ENCODE measurements at places on chromosomes 11 and 22.

GRCh38 chr11:66068923-66069714, 953 bp upstream of the PACS1 start:
- DNase-seq = peak; percentile 80

DNA sequence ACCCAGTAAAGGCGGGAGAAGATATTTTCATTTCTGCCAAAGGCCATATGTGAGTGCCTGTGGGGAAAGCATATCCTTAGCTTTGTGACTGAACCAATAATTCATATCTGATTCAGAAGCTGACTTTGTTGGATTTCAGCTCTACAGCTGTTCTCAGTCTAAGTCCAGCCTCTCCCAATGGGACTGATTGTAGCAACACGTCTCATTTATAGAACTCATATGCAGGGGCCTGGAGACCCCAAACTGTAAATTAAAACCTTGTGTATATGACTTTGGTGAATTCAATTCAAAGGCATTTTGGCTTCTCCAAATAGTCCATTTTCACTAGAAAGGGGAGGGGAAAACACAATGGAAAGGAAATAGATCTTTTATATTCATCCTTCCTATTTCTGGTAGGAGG, 250.4 kb upstream of the SORL1-AS1 start:
- DNase-seq = no peak

DNA sequence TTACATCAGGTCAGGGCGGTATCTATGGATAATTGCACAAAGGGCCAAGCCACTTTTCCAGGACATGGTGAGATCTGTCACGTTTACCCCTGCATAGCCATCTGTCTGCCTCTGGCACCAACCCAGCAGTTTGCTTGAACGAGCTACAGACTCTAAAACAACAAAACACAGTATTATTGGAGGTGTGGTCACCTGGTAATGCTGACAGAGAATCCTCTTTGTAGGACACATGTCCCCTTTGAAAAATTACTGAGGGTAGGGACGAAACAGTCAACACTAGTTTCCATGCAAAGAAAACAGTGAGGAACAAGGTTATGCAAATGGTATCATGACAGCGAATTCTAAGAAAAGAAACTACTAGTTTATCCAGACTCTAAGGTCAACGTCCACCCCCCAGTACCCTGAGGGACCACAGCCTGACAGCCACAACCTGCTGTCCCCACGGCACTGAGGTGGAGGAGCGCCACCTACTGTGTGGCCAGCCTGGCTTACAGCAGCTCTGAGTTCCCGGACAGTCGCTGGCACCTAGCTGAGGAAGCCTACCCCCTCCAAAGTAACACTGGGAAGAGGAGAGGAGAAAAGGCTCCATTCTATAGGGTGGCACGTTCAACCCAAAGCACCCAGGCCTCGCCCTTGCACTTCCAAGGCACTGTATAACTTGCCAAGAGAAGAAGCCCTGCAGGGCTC, 117.4 kb upstream of the BID start:
- no peak for DNase-seq

GRCh38 chr22:37118083-37118482, 8.6 kb upstream of the TMPRSS6 start:
- DNase-seq = no peak

DNA sequence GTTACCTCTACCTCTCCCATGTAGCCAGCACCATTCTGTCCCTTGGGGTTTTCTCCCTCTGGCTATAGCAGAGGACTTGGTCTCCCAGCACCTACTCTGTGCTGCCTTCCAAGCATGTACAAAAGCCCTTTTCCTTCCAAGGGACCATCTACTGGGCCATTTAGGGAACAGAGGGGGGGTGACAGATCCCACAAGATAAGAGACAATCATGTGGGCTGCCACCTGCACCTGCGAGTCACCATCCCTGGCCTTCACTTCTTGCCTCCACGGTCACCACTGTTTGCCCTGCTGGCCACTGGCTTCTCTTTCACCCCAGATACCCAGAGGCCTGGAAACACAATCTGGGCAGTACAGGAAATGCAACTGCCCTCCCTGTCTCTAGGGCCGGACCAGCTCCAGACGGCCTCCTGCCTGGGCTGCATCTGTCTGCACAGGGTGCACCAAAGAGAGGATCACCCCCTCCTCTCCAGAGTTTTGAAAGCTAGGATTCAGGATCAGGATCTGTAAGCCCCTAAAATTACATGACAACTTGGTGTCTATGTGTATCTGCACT, 160.8 kb upstream of the NECTIN1 start:
- no peak for DNase-seq

DNA sequence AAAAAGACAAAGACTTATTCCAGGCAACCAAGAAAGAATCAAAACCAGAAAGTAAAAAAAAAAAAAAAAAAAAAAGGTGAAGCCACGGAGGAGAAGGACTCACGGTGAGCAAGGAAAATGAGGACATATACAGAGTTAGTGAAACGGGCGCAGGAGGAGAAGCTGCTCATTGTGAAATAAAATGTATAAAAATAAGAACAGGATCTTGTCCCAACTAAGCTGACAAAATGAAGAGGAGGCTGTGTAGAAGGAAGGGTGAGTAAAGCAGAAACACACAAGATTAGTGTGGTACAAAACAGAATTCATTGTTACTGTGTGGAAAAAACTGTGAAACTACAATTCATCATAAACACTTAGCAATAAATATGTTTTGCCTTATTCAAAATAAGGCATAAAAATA, 7.6 kb downstream of the IL17REL start:
- no peak for DNase-seq

DNA sequence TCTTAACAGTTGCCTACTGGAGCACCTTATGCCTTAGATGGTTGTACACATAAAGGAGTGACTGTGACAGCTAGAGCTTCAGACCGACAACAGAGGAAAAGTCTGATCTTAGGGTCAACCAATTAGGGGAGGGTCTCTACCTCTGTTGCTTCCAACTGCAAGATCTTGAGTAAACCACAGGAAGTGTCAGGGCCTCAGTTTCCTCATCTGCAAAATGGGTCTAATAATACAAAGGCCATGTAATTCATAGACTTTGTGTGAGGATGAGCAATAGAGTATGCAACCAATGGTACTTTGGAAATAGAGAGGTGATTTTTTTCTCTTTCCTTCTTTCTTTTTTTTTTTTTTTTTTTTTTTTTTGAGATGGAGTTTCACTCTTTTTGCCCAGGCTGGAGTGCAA, 16.4 kb upstream of the ANO1 start:
- no peak for DNase-seq

GRCh38 chr11:85875505-85875904, 20.3 kb downstream of the CCDC83 start:
- peak; percentile 75 for DNase-seq

- no peak for DNase-seq
Observed at GRCh38 chr22:24112188-24112587, 69.1 kb upstream of the SUSD2 start.

DNA sequence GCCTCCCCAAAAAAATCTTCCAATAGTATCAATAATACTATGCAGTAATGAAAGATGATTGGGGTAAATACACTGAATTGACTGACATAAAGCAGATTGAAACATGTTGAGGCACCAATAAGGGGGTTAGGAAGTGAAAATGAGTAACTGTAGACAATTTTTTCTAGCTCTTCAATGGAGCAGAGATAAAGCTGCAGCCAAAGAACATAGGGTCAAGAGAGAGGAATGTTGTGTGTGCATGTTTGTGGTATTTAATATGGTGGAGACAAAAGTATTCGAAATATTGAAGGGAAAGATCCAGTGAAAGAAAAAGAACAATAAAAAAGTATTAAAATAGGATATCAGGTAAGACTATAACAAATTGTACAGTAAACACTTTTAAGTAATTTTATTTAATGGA, 450.0 kb upstream of the CCDC179 start:
- DNase-seq = peak; percentile 77

- DNase-seq = no peak
Observed at GRCh38 chr11:13091373-13091772, 82.3 kb downstream of the RASSF10 start.

GRCh38 chr11:26043665-26044064, 288.3 kb upstream of the ANO3 start:
- DNase-seq = no peak

DNA sequence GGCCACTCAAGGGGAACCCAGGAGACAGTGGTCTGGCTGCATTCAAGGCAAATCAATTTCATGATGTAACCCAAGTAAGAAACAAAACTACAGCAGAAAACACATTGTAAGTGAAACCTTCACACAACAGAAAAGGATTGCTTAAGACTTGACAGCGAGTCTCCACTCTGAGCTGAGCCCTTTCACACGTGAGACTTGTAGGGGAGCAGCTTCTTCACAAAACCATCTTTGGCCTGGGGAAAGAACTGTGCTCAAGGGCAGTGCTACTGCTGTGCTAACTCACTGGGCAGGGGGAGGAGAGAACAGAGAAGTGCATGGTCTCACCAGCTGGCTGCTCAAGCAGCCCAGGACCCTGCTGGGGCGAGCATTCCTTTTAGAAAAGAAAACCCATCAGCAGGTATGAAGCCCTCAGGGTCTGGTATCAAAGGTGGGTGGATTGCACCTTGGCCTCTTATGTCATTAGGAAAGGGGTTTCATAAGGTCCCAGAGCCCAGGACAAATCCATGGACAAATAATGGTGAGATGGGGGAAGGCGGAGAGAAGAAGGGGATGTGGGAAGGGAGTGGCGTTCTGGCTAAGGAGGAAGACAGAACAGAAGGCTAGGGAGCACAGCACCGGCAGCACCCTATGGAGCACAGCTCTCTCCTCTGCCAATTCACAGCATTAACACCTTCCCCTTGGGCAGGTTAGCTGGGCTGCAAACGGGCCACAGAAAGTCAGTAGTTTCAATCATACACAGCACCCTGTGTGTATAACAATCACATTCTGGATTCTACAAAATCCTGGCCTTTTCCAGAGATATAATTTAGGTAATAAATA, 20.6 kb upstream of the RAPSN start:
- DNase-seq = no peak

- DNase-seq = no peak
Observed at GRCh38 chr11:73380331-73380730, 4.1 kb downstream of the RELT start.

- peak; percentile 9 for DNase-seq
Observed at GRCh38 chr11:47329987-47330931, 22.2 kb downstream of the MYBPC3 start.

DNA sequence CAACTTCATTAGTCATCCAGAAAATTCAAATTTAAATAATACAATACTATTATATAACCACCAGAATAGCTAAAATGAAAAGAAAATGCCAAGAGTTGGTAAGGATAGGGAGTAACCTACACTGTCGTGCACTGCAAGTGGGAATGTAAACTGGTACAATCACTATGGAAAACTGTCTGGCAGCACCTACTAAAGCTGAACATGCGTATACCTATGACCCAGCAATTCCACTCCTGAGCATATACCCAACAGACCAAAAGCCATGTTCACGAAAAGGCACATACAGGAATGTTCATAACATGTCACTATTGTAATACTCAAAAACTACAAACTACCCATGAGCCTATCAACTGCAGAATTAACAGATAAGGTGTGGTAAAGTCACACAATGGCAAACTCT, 32.7 kb downstream of the DENND5A start:
- DNase-seq = no peak

GRCh38 chr11:134535029-134536025, 123.3 kb upstream of the B3GAT1 start:
- DNase-seq = no peak

DNA sequence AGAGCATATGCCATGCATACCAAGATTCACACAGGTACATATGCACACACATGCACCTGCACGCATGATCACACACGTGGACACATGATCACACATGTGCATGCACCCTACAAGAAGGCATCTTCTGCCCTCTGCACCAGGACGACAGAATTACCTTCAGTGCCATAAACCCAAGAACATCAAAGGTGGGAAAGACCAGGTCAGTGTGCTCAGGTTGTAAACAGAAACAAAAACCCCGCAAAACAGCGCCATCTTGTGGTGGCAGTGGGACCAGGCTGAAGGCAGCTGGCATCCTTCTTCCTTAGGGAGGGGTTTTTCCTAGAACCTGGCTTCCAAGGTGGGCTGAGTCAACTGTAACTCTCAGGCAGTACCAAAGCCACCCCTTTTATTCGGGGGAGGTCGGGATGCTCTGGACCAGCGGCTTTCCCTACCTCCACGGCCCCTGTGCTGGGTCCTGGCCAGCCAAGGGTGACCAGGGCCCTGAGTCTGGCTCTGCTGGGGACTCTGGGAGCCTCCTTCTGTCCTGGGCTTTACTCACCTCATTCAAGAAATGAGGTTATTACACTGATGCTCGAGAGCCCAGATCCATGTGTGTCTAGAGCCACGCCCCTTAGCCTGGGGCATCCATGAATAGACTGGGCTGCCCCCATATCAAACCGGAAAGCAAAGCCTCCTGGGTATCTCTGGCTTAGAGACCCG, 69.4 kb upstream of the FGF3 start:
- peak; percentile 42 for DNase-seq

- peak; percentile 93 for DNase-seq
Observed at GRCh38 chr11:102802341-102802740, 4.4 kb upstream of the MMP1 start.

DNA sequence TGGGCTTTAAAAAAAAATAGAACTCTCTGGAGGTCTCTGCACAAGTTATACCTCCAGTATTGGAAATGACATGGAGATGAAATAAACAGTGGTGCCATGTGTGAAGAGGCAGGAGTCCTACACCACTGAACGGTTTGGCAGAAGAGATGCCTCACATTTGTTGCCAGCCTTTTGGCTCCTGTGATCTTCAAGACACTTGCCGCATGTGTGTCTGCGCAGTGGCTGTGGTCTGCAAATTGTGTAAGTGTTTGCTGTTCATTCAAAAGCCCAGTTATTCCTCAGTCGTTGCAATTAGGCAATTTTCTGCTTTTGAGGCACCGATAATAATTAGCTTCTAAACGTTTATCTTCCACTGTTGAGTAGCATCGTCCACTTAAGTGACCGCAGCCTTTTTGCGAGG, 319.1 kb downstream of the BRD1 start:
- no peak for DNase-seq

GRCh38 chr11:117019871-117020270, 78.4 kb downstream of the SIK3 start:
- DNase-seq = no peak

- DNase-seq = no peak
Observed at GRCh38 chr22:21659864-21660525, 5.8 kb upstream of the PPIL2 start.

DNA sequence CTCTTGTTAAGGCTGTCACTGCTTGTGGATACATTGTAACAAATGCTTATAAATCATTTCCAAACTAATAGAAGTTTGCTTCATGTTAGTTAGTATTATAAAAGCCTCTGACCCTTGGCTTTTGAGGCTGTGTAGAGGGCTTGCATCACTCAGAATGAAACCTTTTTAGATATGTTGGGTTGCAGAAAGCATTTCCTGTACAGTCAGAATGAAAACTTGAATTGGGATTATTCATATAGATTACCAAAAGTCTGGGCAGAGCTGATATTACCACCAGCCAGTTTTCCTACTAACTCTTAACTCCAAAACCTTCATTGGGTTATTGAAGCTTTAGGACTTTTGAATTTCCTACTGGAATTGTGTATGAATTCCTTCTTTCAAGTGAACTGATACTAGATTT, 12.0 kb downstream of the KMT2A start:
- DNase-seq = peak; percentile 42

DNA sequence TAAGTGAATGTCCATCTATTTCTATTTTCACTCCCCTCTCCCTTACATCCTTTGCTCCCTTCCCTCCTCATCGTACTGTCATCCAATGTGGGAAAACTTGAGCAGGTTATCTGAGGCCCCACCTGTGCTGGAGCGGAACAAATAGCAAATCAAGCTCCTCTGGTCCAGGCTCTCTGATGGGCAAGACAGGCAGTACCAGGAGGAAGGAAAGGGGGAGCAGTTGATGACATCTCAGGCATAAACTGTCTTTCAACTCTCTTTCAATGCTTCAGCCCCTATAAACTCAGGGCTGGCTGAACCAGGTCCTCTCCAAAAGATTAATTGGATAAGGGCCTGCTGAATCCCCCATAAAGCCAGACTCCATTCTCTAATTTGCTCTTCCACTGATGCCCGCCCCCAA, 1.5 kb upstream of the CCKBR start:
- no peak for DNase-seq

Data from fibroblast of skin of back (primary cell).